AG04450 (cell line): ENCODE measurements at places on chromosomes 12 and 14.

- no peak for DNase-seq
Observed at GRCh38 chr14:67396381-67396970, 15.5 kb downstream of the PLEK2 start.

DNA sequence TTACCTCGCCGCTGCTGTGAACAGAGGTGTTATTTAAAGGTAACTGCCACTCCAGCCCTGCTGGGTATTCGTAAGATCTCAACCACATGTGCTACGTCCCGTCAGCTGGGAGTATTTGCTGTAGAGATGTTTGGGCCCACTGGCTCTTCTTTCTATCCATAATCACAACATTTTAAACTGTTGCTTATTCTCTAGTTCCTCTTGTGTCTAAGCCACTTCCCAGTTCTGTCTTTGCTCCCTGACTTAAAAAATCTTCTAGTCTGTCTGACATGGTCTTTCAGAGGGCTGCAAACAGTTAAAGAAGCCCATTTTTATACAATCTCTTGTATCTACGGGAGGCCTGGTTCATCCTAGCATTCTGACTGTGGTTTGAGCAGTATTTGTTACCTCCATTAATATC lies 33.2 kb upstream of the HELB start:
- DNase-seq, result no peak

DNA sequence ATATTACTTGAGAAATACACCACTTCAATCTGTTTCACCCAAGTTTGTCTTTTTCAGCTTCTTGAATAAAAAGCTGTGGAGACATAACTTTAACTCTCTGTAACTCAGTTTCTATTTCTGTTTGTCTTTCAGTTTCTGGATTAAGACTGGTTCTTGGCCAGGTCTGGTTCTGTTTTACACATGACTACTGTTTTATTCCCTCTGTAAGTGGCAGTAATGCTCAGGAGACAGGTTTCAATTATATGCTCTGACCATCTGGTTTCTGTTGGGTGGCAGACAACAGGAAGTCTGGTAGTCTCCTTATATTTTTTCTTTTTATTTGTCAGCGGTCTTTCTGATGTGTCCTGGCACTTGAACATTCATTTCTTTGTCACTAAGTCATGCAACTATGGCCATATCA lies 102.9 kb downstream of the RPS29 start:
- DNase-seq, result no peak

- DNase-seq, result no peak
Observed at GRCh38 chr12:53346491-53346890, 10.3 kb upstream of the SP7 start.

GRCh38 chr12:1380171-1380851 lies 214.1 kb downstream of the FBXL14 start:
- no peak for DNase-seq

DNA sequence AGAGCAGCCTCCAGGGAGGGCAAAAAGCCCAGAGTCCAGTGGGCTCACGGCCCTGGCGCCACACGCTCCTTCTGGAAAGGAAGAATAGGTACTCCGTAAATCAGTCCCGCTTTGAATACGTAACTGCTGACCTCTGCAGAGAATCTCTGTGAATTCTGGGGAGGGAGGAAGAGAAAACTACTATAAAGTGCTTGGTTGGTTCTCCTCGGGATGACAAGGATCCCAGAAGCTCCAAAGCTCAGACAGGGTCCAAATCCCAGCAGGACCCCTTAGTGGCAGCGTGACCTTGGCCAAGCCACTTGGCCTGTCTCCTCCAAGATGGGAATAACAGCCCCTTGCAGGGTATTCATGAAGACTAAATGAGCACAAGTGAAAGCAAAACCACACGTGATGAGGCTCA lies 31.7 kb downstream of the ANO2 start:
- no peak for DNase-seq

- DNase-seq, result no peak
Observed at GRCh38 chr12:45587877-45588533, 141.5 kb upstream of the ARID2 start.

- DNase-seq, result no peak
Observed at GRCh38 chr14:61602003-61602732, 93.1 kb upstream of the HIF1A start.

DNA sequence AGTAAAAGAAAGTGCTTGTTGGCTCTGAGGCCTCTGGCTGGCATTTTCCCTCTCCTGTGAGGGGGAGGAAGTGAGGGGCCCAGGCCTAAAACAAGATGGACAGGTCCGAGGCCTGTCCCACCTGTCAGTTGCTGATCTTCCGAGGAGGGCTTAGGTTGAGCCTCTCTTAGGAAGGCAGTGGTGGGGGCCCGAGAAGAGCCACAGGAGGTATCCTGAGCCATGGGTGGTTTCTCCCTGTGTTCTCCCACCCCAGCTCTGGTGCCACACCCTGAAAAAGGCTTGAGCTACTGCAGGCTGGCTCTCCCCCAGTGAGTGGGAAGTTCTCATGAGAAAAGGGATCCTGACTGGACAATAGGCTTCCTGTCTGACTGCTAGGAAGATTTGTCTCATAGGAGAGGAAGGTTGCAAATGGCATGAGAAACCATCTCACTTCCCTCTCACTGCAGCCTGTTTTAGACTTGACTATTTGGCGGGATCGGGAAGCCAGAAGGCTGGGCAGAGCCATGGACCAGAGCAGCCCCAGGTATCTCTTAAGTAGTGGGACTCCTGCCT lies 72.1 kb upstream of the SRSF5 start:
- no peak for DNase-seq

GRCh38 chr12:82958966-82959365 lies 272.3 kb downstream of the TMTC2 start:
- DNase-seq, result no peak

DNA sequence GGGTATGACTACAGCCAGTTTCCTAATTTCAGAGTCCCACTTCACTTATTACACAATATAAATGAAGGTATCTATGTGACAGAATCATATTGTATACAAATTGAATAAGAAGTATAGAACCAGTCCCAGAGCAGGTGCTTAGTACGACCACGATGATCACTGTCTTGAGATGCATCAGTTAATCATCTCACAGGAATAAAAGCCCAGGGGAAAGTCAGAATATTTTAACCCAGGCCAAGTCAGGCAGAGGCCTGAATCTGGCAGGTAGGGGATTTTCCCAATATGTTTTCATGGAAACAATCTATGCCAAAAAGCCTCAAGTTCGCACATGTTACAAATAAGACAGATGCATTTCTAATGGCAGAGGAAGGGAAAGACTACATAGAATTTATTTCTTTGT lies 758.4 kb downstream of the BCL11B start:
- no peak for DNase-seq

GRCh38 chr12:27913999-27914614 lies 58.4 kb downstream of the PTHLH start:
- DNase-seq, result no peak

GRCh38 chr12:130689408-130690405 lies 26.4 kb downstream of the RIMBP2 start:
- DNase-seq, result no peak

- DNase-seq, result no peak
Observed at GRCh38 chr14:105487449-105487985, 831 bp downstream of the CRIP1 start.

GRCh38 chr14:46259536-46259935 lies 392.0 kb downstream of the RPL10L start:
- DNase-seq, result no peak

GRCh38 chr14:67409461-67409860 lies 2.5 kb downstream of the PLEK2 start:
- no peak for DNase-seq

DNA sequence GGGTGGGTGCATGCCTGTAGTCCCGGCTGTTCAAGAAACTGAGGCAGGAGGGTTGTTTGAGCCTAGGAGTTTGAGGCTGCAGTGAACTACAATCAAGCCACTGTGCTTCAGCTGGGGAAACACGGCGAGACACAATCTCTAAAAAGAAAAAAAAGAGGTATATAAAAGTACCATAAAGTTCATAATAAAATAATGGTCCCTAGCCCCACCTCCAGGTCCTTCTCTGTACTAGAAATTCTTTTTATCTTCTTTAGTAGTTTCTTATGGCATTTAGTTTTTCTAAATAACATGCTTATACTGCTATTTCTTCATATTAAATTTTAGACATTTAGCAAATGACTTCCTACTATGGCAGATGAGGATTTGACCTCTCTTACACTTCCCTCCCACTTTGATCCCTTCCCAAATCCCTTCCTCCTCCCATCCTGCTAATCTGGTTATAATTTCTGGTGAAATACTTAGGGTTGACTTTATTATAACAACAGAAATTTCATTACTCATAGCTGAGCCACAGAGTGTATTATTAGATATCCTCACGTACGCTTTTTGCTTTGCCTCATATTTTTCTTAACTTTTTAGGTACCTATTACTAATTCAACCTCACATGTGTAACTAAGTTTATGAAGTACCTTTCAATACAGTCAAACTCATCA lies 94.7 kb downstream of the SLC41A2 start:
- no peak for DNase-seq

- no peak for DNase-seq
Observed at GRCh38 chr14:43786066-43786762, 720.9 kb downstream of the FSCB start.

DNA sequence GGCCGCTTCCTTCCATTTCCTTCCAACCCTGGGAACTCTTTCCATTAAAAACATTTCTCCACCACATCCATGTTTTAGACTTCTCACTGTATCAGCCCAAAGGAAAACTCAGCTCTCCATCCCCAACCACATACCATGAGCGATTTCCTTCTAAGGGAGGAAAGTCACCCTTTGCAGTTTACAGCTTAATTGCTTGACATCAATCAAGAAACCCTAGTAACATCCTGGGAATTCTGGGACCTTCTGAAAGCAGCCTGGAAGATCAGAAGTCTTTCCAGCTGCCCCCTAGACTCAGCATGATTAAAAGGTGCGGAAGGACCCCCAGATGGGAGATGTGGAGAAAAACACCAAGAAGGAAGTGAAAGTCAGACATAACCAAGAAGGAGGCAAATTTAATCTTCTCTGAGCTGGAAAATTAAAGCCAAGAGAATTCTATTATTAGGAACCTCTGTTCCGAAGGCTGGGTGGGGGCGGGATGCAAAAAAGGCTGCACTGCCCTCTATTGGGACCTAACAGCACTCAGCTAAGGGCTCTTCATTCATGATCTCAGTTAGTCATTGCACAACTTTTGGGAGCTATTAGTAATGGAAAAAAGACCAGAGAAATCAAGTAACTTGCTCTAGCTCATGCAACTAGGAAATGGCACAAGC lies 73.3 kb upstream of the PLXNC1 start:
- peak; percentile 71 for DNase-seq

- DNase-seq, result no peak
Observed at GRCh38 chr14:22844221-22845102, 8.1 kb downstream of the MMP14 start.

DNA sequence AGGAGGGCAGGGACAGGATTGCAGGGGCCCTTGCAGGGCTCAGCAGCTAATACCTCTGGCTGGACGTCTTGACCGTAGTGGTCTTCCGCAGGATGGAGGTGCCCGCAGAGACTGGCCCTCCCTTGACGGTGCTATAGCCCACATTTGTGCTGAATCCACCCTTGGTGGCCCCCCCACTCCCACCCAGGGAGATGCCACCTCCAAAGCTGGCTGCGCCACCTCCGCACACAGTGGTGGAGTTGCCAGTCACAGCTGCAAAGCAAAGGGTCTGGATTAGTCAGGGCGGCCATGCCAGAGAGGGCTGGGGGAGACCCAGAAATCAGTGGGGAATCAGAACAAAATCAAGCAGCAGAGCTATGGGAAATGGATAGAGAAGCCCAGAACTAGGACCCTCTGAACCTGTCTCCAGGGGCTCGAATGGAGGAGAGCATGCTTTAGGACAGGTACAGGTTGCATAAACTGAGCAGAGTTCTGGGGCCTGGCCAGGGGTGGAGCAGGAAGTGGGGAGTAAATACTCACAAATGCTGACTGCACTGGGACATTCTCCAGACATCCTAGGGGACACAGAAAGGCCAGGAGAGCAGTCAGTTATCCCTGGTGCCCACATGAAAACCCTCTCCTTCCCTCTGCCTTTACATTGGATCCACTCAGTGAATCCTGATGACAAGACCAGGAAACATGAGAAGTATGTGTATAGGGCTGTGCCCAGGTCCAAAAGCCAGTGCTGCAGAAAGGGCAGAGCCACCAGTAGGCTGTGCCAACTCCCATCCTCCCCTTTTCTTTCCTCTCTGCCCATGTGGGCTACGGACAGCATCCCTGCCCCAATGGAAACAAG lies 8.1 kb upstream of the KRT4 start:
- no peak for DNase-seq

DNA sequence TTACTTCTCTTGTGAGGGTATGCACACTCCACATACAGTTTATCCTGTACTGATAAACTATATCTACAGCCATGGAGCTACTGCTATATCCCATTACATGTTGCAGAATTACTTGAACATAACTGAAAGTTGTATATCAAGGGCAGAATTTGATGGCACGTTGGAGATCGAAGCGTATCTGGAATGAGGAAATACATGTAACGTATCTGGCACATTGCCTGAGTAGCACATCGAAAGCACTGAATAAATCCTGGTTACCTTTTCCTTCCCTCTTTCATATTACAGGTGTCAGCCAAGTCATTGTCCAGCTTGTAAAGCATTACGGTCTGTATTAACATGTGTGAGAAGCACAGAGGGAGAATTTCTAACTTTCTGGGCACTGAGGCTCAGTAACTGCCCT lies 42.1 kb upstream of the LIN7A start:
- no peak for DNase-seq

DNA sequence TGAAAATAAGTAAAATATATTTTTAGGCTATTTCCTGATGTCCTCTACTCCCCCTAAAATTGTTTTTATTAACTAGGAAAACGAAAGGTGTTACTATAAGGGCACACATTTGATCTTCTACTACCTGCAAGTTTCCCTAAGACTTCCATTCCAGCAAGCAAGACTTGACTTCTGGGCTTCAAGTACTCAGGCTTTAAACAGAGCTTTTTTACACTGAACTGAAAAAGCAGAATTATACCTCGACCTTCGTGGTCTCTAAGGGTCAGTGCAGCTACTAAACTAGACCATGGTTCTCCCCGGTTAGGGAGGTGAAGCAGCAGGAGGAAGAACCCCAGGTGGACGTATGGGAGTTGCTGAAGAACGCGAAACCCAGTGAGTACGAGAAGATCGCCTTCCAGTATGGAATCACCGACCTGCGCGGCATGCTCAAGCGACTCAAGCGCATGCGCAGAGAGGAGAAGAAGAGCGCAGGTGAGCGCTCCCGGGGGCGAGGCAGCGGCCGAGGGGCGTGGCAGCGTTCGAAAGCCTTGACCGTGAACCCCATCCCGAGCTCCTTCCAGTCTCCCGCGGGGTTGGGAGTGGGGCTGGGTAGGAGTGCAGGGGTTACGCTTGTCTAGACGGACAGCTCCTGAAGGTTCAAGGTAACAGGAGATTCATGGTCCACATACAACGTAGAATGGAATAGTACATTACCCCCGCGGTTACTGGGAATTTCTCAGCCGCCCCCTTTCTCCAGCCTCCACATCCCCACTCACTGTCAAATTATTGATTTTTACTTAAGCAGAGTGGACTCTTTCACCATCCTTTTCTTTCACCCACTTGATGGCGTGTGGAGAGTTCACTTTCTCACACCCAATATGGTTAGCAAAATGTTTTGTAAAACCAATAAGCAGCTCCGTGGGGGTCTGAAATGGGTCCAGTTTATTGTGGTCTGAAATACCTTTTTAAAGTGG lies 47.6 kb downstream of the MYBPC1 start:
- DNase-seq, result no peak

GRCh38 chr14:31881531-31882310 lies 195.4 kb upstream of the ARHGAP5 start:
- DNase-seq, result no peak

GRCh38 chr12:124667506-124668326 lies 100.3 kb upstream of the NCOR2 start:
- no peak for DNase-seq
